ENCODE measurements at places on chromosomes 5 and 9. TPM values are rescaled to one million over a fixed set of nuclear protein-coding genes. Genes with fewer than 3 reads are reported as not detected.

- peak; percentile 37 for DNase-seq
These were observed 81.2 kb upstream of the CCDC112 start for GRCh38 chr5:115377468-115378217.

GRCh38 chr5:38692346-38692745 is 135.9 kb upstream of the LIFR start:
- no peak for DNase-seq

- no peak for DNase-seq
These were observed 1.6 kb upstream of the TPM2 start for GRCh38 chr9:35691334-35691650.

Gene OR13C5
- not detected for total RNA-seq

Gene ICE1
- total RNA-seq, result 47.5 TPM

- no peak for DNase-seq
These were observed 78.4 kb downstream of the TSPAN17 start for GRCh38 chr5:176725521-176726280.

DNA sequence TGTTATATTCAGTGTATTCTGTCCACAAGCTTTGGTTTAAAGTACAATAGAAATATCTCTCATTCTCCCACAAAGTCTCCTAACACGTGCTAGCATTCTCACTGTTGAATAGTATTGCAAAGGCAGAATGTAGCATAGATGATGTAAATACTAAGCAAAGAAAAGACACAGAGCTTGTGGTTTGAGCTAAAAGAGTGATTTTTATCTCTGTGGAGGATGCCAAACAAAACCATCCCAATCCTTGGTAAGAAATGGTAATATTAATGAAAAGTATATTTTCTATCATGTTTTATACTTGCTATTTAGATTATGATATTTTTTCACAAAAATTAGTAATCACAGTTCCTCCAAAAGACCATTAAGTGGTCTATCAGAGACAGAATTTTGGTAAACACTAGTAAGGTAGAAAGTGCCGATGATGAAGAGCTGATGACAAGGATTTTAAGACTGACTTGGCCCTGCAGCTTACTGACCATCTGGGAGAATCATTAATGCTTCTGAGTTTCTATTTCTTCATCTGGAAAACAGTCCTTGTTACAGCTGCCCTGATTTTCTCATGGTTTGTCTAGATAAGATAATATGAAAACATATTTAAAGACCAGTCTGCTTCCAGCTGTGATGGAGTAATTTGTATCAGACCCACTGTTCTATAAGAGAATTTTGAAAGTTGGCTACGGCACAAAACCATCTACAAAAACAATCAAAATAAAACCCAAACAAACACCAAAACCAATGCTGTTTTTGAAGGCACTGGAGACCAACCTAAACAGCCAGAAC is 510.2 kb downstream of the SPATA31D1 start:
- peak; percentile 38 for DNase-seq

Gene DHX29
- 36.7 TPM for total RNA-seq

DNA sequence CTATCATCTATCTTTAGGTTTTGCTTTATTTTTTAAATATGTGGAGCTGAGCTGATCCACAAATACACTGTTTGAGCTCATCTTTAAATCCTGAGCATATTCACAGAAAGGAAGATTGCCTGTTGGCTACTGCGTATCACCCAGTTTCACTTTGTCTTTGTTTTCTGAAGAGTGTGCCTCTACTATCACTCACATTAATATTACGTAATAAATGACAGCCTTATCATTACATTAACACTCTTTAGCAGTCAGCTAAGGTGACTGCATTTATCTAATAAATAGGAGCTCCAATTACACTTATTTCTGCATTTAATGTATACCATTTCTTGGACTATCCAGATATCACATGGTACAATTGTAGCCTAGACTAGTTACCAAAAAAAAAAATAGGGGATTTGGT is 511.7 kb downstream of the NR2F1-AS1 start:
- DNase-seq, result no peak

Gene GNA14
- 5.9 TPM for total RNA-seq

DNA sequence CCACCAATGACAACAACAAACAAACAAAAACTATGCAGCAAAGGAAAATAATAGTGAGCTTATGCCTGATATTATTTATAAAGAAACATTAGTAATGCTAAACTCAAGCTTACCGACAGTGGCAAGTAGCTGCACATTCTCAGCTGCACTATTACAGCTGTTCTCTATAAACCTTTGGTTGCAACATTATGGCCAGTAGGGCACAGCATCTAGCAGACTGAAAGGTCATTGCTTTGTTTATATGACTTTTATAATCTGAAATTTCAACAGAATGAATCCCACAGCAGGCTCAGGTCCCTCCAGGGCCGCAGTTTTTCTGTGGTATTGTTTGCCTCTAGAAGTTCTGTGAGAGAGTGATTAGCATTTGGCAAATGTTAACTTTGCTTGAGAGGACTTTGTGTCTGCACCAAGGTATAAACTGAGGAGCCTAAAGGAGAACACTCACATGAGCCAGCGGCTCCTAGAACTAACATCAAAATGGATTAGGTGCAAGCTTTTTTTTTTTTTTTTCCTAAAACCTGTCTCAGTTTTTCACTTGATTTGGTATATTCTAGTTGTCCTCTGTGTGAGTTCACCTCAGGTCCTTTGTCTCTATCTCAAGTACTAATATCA is 58.3 kb downstream of the IZUMO3 start:
- DNase-seq, result peak; percentile 38

GRCh38 chr5:86679529-86679928 is 61.8 kb downstream of the COX7C start:
- peak; percentile 50 for DNase-seq

Gene MXD3
- total RNA-seq, result 32.8 TPM

GRCh38 chr9:6488395-6488794 is 75.4 kb downstream of the UHRF2 start:
- no peak for DNase-seq

GRCh38 chr9:81717747-81718077 is 28.4 kb upstream of the TLE1 start:
- DNase-seq, result no peak

DNA sequence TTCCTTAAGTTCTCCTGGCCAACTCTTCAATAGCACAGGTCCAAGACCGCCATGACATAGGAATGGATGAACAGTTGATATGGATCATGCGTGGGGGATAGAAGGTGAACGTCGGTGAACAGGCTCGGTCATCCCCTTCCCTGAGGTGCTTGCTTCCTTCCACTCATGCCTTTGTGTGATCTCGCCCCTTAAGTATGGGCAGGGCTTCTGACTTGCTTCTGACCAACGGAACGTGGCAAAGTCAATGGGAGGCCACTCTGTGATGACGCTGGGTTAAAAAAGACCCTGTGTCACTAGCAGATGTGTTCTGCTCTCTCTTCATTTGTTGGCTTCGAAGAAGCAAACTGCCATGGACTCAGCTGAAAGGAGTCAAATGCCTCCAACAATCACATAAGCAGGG is 240.5 kb upstream of the TUT7 start:
- DNase-seq, result no peak

Gene CMYA5
- 739 TPM for total RNA-seq

- no peak for DNase-seq
These were observed 886.2 kb upstream of the DMAC1 start for GRCh38 chr9:8685825-8686224.

Gene PTGER4
- total RNA-seq, result 14.0 TPM

- DNase-seq, result no peak
These were observed 65.3 kb downstream of the ARHGEF37 start for GRCh38 chr5:149646564-149646963.

DNA sequence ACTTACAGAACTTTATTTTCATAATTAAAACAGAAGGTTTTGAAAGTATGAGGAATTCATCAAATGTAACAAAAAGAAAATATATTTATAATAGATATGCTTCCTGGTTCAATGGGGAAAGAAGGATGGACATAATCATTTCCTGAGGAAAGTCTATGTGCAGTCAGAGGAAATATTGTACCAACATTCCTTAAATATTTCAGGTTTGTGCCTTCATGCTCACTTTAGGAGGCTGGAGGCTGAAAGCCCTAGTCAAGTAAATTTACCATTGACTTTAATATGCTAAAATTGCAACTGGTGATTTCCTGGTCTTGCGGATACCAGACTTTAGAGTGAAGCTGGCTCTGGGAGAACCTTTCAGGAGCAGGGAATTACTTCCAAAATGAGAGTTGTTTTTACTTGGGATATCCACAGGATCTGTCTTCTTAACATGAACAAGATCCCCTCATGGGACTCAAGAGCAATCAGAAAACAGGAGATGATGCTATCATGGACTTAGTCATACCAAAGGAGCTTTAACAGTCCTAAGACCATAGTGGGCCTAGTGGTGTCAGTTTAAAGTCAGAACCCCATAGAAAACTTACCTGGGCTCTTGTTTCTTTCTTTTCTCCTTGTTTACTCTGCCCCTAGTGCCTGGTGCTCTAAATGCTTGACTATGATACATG is 762.8 kb upstream of the GRAMD2B start:
- DNase-seq, result no peak

DNA sequence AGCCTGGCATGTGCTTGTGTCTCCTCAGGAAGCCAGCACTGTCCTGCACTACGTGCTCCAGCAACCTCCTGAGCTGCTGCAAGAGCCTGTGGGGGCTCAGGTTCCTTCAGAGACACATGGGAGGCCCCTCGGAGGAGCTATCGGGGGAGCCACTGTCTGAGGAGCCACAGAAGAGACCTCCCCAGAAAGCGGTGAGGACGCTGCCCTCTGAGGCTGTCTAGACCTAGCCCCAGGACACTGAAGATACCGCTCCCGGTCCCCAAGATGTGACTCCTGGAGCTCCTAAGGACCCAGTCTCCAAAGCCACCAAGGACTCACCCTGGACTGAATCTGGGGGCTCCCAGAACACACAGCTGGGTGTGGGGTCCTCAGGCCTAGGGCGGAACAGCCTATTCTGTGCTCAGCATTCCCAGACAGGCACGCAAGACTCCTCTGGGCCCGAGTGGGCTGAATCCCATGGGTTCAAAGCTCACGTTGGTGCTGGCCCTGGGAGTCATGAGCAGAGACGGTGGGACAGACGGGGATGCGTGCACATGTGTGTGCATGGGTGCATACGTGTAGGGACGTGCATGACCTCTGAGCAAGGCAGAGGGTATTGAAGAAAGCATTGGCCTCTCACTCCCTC is 50.0 kb downstream of the HRH2 start:
- DNase-seq, result no peak

Gene NACC2
- total RNA-seq, result 9.8 TPM

GRCh38 chr5:159310511-159310910 is 19.8 kb downstream of the IL12B start:
- DNase-seq, result no peak

DNA sequence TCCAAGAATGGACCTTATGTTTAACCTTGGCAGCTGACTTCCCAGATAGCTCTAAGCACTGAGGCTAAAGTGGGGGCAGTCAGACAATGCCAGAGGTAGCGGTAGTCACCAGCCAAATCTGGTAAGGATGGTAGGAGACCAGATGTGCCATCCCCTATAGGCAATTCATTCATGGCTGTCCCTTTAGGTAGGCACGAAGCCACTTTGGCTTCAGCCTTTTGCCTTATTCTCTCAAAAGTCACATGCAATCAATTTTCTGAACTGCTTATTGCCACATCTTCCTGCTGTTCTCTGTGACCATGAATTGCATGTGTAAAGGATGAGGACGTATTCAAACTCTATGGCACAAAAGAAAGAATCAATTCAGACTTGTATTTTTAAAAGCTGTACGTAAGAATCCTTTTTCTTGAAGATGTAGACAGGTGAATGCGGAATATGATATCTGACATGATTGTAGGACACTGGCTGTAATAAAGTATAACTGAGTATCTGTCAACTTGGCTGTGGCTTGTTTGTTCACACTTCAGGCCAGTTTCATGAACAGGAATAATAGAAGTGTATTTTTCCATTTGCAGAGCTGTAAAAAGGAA is 611.7 kb downstream of the NR2F1-AS1 start:
- DNase-seq, result no peak

GRCh38 chr5:82205005-82205404 is 73.1 kb downstream of the RPS23 start:
- DNase-seq, result no peak

DNA sequence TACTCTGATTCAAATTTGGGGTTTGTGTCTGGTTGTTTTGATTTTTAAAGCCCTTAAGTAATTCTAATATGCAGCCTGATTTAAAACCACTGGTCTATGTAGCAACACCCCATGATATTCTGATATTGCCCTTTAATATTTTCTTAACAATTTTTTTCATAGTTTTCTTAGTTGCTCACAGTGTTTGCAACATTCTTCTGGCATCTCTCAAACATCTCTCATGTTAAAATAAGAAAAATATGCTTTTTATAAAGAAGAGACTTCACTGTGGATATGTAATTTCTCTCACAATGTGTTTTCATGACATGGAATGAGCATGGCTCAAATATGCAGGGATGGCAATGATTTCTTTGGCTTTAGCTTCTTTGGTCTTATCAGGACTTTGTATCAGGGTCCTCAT is 183.7 kb downstream of the TAF11L14 start:
- no peak for DNase-seq

DNA sequence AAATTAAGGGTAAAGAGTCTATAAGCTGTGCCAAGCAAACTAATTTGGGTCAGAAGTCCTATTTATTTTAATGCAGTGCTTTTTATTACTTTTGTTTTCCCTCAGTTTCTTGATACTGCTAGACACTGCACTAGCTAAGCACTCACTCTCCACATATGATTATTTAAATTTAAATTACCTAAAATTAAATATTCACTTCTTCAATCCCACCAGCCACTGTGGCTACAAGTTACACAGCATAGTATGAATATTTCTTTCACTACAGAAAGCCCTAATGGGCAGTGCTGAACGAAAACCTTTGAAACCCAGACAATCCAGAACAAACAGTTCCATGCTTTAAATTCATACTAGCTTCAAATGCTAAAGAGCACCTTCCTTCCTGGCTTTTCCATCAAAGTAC is 23.6 kb downstream of the ABHD17B start:
- DNase-seq, result no peak

- DNase-seq, result peak; percentile 34
These were observed 34.3 kb upstream of the MACIR start for GRCh38 chr5:103224118-103224893.

Gene EPB41L4A
- total RNA-seq, result 9.7 TPM

DNA sequence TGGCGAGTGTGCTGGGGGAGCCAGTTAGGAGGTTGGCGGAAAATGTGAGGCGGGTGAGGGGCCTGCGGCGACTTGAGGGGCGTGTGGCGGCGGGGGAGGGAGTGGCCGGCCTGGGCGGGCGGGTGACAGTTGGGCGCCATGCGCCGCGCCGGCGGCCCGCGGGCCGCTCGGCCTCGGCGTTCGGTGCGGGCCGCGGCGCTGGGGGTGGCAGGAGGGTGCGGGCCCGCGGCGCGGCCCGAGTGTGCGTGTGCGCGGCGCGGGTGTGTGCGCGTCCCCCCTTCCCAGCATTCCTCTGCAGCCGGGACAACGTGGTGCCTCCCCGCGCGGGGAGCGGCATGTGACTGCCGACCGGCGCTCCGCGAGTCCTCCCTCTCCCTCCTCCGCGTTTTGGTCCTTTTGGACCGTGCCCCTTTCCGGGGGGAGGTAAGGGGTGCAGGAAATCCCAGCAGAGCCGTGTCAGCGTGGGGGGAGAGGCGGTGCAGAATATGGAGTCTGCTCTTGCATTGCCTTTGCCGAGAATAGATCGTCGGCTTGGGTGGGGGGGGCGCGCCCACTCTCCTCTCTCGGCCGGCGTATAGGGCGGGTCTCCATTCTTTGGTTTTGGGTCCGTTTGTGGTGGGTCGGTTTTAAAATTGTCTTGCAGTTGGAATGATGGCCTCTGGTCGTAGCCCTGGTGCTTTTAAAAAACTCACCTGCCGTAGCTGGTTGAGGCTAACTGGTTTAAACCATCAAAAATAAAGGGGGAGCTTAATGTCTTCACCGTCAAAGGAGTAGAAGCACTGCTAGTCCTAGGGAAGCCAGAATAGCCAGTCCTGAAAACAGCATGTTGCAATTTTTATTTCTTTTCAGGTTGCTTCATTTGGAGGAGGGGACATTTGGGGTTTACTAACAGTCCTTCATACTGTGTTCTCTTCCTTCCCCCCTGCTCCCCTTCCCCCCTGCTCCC is 2.0 kb downstream of the LARP1 start:
- DNase-seq, result peak; percentile 61

Gene SLC22A4
- 1.7 TPM for total RNA-seq

Gene SLC4A9
- 1.6 TPM for total RNA-seq

All from tongue (tissue), 3 donors.